T-helper 17 cell (primary cell): ENCODE measurements at places on chromosomes 7 and 10.

DNA sequence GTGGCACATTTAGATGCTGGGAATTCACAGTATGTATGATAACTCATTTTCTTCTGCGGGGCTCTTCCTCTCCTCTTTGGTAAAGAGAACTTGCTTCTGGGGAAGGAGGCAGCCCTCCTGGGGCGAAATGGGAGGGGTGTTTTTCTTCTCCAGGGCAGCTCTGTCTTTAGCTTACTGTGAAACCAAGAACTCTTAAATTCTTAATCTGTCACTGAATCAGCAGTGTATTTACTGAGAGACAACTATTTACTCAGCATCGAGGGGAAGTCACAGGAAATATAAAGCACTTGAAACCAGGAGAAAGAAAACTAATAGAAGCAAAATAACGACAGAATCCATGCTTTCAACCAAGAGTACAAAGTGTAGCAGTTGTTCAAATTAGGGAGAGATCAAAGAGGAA is 158.2 kb upstream of the AGK start:
- DNase-seq, result no peak

DNA sequence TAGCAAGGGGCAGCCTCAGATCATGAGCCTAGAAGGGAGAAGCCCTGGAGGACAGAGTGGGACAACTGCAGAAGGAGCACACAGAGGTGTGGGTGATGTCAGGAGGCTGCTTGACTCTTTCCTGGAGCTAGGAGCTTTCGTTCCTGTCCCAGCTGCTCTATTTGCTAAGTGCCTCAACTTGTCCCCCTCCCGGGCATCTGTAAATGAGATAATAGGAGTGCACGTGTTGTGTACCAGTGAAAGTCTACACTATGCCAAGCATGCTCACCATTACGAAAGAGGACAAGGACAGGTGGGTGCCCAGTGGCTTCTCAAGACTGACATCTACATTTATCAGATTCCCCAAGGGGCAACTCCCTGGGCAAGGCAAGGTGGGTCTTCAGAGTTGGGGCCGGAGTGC is 162.7 kb downstream of the KCNMA1 start:
- no peak for DNase-seq

- no peak for DNase-seq
Observed at GRCh38 chr7:131203291-131203976, 124.2 kb upstream of the MKLN1 start.

GRCh38 chr10:34613491-34613890 is 201.6 kb downstream of the PARD3 start:
- DNase-seq, result no peak

DNA sequence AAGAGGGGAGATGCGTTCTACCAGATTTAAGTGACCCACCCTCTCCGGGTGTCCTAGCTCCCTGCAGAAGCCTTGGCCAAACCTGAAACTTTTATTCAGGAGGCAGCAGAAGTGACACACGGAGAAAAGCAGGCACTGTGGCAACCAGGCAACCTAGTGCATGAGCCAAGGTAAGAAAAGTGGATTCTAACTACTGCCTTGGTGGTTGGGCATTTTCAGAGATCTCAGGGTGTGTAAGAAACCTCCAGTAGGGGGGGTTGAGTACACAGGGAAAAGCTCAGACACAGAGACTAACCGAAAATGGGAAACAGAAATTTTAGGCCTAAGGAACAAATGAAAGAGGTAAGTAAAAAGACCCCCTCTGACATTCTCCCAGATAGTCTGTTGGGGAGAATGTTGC is 645.7 kb downstream of the ANKRD7 start:
- no peak for DNase-seq

GRCh38 chr7:43302211-43302711 is 189.8 kb downstream of the HECW1 start:
- DNase-seq, result no peak

- no peak for DNase-seq
Observed at GRCh38 chr10:48651293-48651692, 33.4 kb upstream of the WDFY4 start.

- no peak for DNase-seq
Observed at GRCh38 chr10:8873310-8873709, 818.8 kb downstream of the GATA3 start.

- no peak for DNase-seq
Observed at GRCh38 chr10:131579251-131580071, 267.9 kb upstream of the TCERG1L start.

DNA sequence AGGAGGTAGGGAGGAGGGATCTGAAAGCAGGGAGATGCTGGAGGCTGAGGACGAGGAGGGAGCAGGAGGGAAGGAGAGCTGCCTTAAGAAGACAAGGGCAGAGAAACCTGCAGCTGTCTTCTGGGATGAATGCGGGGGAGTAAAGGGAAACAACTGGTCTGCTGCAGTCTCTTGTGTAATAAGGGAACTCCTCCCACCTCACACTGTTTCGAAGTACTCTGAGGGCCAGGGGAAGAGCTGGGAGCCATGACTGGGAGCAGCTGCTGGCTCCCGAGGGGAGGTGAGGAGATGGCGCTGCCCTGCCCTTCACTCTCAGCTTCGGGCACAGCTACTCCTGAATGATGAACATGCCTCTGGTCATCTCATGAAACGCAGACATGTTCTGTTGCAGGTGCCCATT is 65.1 kb downstream of the CLEC2L start:
- DNase-seq, result no peak

GRCh38 chr7:73435471-73436009 is 2.0 kb downstream of the FZD9 start:
- no peak for DNase-seq

GRCh38 chr10:13907570-13907969 is 320.8 kb downstream of the PRPF18 start:
- no peak for DNase-seq

DNA sequence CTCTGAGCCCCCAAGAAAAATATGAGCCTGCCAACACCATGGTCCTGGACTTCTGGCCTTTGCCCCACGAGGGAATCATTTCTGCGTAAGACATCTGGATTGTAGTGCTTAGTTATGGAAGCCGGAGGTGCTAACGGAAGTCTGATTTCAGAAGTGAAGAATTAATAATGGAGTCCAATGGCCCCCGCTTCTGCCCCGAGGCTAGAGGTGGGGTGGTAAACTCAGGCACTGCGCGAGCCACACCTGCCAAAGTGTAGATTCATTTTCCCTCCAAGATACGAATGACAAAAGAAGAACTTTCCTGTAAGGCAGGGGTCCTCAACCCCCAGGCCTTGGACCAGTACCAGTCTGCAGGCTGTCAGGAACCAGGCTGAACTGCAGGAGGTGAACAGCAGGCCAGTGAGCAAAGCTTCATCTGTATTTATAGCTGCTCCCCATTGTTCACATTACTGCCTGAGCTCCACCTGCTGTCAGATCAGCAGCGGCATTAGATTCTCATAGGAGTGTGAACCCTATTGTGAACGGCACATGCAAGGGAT is 22.3 kb downstream of the CNPY1 start:
- no peak for DNase-seq

- no peak for DNase-seq
Observed at GRCh38 chr10:88254091-88254490, 329.0 kb downstream of the RNLS start.
